M059J (cell line): ENCODE measurements at places on chromosomes 4 and X. TPM values are rescaled to one million over a fixed set of nuclear protein-coding genes. Genes with fewer than 3 reads are reported as not detected.

DNA sequence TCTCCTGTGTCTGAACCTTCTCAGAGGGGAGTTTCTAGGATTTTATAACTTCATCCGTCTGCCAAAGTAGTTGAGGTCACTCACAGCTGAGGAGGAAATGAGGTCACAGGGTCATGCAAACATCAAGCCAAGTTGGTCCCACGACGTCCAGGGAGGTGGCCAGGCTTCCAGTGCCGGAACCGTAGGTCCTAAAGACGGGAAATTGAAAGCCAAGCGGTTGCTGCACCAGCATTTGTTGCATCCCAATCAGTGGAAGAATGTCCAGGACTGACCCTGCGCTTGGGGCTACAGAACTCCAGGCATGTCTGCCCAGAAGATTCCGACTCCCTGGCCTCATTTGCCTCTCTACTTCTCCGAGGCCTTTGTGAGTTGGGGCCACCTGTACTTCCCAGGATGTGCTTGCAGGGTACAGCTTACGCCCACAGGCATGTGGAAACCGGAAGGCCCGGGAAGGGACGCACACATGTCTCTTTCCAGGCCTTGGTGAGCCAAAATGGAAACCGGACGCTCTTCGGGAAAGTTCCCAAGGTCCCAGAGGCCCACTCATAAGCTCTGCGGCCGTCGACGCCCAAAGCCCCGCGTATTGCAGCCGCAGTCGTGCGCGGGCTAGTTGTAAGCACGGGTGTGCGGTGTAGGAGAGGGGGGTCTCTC, 9.3 kb downstream of the PRDM8 start:
- DNase-seq = no peak

DNA sequence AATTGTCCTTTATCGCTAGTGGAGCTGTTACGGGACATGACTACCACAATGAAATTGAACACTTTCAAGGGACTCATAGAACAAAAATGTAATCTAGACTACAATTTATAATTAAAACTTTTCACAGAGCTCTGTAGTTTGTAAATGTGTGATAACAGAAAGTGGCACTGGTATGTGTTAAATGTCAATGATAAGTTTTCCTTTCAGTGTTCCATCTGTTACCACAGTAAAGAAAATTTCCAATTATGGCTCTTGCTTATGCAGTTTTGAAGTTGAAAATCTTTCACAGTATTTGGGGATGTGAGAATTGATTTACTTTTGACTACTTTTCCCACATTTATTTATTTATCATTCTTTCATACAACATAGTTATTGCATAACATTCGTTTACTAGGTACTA, 40.1 kb upstream of the GUCY1A1 start:
- no peak for DNase-seq

DNA sequence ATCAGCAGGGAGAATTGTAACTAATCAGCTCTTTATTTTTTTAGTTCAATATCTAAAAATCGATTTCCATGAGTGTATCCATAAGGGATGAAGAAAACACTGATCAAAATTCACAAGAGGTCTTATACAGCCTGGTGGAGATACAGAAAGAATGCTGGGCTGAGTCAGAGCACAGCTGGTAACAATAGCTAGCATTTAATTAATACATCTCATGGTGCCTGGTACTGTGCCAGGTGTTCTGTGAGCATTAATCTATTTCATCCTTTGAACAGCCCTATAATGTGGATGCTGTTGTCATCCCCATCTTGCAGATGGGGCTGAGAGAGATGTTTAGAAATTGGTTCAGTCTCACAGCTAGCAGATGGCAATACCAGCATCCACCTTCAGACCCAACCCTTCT, 250.9 kb upstream of the RPS6KA3 start:
- DNase-seq = no peak

GRCh38 chr4:17866810-17867209, 56.0 kb downstream of the NCAPG start:
- DNase-seq = no peak

GRCh38 chrX:54785901-54786300, 12.2 kb downstream of the ITIH6 start:
- peak; percentile 10 for DNase-seq

GRCh38 chr4:152534541-152535359, 1.1 kb downstream of the FBXW7 start:
- DNase-seq = peak; percentile 33

DNA sequence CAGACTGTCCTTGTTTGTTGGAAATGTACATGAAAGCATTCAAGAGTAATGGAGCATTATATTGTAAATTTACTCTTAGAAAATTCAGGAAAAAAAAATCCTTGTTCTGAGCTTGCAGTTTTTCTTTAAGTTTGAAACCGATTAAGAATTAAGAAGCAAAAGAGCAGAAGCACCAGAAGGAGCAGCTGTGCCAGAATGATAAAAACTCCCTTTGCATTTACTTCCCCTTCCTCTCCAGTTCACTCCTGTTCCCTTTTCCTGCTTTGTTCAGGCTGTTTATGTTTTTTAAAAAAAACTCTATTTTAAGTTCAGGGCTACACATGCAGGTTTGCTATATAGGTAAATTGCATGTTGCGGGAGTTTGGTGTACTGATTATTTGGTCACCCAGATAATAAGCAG, 90.3 kb downstream of the ATOH1 start:
- DNase-seq = no peak

- DNase-seq = no peak
These were observed 181.0 kb downstream of the SHROOM3 start for GRCh38 chr4:76615999-76616398.

DNA sequence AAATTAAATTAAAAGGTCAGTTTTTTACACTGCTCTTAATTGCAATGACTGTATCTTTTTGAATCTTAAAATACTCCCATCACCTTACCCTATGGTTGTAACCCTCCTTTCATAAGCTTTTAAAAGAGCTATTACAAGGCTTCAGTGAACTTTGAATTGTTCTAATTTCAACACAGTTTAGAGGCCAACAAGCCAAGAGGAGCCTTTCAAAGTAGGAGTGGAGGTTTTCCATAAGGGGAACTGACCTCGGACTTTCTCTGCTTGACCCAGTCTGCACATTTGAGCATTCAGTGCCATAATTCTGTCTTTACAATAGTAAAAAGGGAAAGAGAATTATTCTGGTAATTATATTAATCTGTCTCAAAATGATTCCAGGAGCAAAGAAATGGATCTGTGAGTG, 98.9 kb downstream of the PARM1 start:
- DNase-seq = no peak

- no peak for DNase-seq
These were observed 2139.0 kb downstream of the ARAP2 start for GRCh38 chr4:34105311-34105710.

DNA sequence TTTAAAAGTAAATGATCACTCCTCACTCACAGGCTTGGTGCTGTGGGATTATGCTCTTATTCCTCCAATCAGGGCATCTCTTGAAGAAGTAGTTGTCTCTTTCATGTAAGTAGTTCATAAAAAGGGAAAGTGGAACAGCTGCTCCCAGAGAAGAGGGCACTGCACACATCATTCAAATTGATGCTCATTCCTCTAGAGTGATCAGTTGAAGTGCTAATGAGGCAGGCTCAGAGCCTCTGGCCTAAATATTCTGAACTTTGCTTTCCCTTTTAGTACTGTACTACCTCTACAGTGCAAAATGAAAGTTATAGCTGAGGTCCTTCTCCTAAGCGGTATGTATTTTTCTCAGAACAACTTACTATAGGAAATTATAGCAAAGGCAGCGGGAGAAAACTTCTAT, 1453.1 kb downstream of the ARAP2 start:
- DNase-seq = no peak

GRCh38 chrX:30812326-30812725, 76.7 kb downstream of the TAB3 start:
- DNase-seq = no peak

Gene SPIN2A
- not detected in 2 replicates for total RNA-seq

Gene C4orf54
- 0.02 and 0.37 TPM in 2 replicates for total RNA-seq

Gene CXXC4
- not detected in 2 replicates for total RNA-seq

Gene ANKRD50
- 4.9 and 6.8 TPM in 2 replicates for total RNA-seq

Gene TLL1
- total RNA-seq = 4.2 and 6.8 TPM in 2 replicates

Gene SHOX
- not detected in 2 replicates for total RNA-seq

Gene HTT
- 14.2 and 46.2 TPM in 2 replicates for total RNA-seq
